ENCODE measurements at places on chromosomes 12 and 14.

- no peak for DNase-seq
These were observed 359.4 kb upstream of the DCN start for GRCh38 chr12:91542067-91542466.

GRCh38 chr12:3097186-3097804 lies 20.1 kb downstream of the TSPAN9 start:
- no peak for DNase-seq

- no peak for DNase-seq
These were observed 16.0 kb downstream of the FZD10 start for GRCh38 chr12:130178282-130178681.

DNA sequence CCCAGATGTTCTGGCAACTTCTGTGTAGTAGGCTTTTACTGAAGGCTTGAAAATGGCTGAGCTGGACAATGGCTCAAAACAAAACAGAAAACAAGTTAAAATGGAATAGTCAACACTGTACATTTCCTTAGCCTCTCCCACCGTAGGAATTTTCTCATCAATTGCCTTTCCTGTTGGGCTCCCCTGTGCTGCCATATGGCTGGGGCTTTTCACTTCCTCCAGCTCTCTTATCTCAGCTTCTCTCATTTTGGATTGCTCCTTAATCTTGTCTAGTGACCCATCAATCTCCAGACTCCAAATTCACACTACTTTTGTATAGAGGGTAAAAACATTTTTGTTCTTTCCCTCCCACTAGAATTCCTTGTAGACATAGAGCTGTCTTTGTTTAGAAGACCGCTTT lies 50.4 kb upstream of the RPH3A start:
- DNase-seq: no peak

GRCh38 chr12:50894241-50894640 lies 51.5 kb downstream of the TMPRSS12 start:
- DNase-seq: no peak

DNA sequence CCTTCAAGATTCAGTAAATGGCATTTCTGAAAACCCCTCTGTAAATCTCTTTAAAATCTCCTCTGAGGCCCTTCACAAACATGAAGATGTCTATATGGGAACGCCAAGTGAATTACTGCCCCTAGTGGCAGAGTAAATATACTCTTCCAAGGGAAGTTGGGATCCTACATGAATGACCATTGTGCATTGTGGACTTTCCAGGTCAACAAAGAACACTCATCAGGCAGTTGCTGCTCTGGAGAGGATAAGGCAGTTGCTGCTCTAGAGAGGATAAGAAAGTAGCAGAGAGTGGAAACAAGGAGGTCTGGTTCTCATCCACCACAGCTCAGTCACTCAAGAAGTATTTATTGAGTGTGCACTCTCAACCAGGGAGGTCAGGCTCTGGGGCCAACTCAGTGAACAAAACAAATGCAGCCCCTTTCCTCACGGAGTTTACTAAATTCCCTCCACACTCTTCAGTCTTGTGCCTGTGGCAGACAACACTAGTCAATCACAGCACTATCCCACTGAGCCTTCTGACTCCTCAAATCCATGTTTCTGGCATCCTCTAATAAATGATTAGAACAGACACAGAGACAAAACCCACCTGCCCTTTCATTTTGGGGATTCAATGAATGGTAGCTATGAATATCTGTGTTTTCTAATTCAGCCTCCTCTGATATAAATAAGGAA lies 52.9 kb downstream of the SVOP start:
- DNase-seq: no peak

DNA sequence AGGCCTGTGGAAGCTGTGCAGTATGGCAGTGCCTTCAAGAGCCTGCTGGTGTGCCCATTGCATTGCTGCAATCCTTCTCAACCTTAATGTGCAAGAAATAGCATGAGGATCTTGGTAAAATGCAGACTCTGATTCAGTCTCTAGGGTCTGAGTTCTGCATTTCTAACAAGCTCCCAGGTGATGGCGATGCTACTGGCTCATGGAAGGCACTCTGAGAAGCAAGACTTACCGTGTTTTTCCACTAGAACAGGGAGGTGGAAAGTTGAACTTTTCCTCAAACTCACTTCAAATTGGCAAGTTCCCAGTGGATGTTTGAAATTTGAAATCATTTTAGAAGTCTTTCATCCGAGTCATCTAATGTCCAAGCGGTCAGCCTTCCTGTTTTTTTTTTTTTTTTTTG lies 55.5 kb downstream of the MYRFL start:
- no peak for DNase-seq

- no peak for DNase-seq
These were observed 82.3 kb downstream of the ITPR2 start for GRCh38 chr12:26750531-26751175.

- DNase-seq: no peak
These were observed 26.6 kb upstream of the GALNT9 start for GRCh38 chr12:132355742-132356681.

GRCh38 chr12:121366063-121366459 lies 13.8 kb upstream of the ANAPC5 start:
- no peak for DNase-seq

DNA sequence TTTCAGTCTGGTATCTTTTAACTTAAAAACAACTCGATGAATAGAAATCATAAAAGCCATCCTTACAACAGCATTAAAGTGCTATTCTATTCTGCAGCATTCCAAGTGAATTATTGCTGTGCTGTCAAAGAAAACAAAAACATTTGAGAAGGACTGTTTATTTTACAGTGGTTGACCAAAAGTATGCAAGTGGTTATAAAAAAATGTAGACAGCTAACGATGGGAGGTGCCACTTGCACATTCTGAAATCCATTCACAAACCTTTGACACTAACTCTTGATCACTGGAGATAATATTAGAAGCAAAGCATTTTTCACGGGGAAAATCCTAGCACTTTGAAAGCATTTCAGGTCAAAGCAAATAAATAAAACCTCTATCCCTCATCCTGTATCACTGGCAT lies 55.6 kb downstream of the HMGA2 start:
- DNase-seq: no peak

- no peak for DNase-seq
These were observed 4.1 kb upstream of the DAO start for GRCh38 chr12:108875682-108876361.

DNA sequence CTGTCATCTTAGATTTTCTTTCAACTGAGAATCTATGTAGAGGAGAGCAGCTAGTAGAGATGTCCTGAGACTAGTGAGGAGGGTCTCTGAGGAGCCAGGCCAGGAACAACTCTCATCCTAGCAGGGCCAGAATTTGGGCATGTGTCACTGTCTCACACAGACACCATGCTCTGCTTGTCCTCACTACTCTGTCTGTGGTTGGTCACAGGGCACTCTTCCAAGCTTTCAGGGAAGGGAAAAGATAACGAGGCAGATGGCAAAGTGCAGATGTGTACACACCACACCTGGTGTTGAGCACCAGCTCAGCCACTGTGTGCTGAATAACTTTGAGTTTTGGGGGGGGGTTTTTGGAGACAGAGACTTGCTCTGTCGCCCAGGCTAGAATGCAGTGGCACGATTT lies 2.5 kb downstream of the SSPN start:
- no peak for DNase-seq
